Fibroblast of skin of right quadriceps (primary cell): ENCODE measurements at places on chromosomes 16 and 17.

DNA sequence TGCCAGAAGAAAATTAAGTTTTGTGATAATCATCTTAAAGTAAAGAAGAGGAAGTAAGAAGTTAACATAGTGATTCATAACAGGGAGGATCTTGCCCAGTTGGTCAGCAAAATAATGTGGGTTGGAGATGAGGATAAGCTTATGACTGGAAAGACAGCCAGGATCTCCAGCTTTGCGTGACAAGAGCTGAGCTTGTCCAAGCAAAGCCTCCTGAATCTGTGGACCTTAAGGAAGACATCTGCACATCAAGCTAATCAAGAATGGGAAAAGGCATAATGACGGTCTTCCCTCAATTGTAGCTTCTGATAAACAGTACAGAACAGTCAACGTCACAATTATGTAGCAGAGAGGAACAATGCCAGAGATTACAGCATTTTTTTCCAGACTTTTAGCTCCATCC lies 744.7 kb upstream of the GOT2 start:
- DNase-seq, result no peak

DNA sequence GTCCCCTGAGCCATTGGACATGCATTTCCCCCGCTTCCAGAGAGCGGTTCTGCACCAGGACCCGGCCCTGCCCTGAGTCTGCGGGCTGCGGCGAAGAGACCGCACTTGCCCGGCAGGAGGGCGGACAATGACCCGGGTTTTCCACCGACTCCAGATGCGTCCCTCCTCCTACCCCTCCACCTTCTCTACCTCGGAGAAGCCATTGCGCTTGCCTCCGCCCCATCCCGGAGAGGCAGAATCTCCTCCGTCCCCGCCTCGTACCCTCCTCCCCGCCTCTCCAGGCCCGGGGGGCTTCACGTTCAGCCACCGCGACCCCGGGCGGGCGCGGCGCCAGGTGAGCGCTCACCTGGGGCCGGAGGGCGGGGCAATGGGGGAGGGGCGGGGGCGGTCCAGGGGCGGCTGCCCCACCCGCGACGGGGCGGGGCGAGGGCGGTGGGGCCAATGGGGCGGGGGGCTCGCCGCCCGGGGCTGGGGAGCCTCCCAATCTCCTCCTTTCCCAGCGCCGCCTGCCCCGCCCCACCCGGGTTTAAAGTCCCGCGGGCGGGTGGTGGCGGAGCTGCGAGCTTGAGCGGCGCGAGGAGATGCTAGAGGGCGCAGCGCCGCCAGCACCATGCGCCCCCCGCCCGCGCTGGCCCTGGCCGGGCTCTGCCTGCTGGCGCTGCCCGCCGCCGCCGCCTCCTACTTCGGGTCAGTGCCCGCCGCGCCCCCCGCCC lies at the start of gene WNT9B:
Gene WNT9B (plus strand): TSS at position 555 of the 713 bp plus-strand sequence. CDS start 56 bp downstream, at position 611.
- no peak for DNase-seq

DNA sequence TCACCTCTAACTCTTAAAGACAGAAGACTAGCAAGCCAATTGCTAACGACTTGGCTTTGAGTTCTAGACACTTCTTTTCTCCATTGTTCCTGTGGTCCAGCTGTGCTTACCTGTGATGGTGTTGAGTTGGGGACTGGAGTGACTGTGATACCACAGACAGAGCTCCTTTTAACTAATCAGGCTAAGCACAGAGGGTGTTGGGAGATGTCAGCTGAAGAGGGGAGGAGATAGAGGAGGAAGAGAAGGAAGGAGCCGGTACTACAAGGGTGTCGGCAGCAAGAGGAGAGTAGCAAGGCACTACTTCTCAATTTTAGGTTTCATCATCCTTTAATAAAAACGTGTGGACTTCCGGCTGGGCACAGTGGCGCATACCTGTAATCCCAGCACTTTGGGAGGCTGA lies 5.1 kb upstream of the MYO1D start:
- DNase-seq, result no peak

DNA sequence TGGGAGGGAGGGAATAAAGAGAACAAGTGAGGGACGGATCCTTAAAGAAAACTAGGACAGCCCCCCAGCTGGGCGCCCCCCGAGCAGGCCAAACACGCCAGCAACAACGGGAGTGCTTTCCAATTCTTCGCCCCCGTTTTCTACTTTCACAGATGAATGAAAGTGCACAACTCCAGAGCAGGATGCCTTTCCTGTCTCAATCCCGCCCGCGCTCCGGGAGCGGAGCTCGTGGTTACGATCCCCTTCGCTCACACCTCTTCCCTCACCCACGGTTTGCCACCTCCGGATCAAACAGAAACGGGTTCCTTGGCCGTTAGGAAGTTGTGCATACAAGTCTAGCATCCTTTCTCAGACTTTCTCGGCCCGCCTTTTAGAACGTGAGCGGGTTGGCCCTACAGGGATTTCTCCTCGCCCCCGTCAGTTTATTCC lies 680 bp downstream of the SKA2 start:
- DNase-seq, result peak; percentile 59
